ENCODE measurements at places on chromosomes 11 and 22. TPM values are rescaled to one million over a fixed set of nuclear protein-coding genes. Genes with fewer than 3 reads are reported as not detected.

The CCDC15 gene
- total RNA-seq: 1.4 TPM

DNA sequence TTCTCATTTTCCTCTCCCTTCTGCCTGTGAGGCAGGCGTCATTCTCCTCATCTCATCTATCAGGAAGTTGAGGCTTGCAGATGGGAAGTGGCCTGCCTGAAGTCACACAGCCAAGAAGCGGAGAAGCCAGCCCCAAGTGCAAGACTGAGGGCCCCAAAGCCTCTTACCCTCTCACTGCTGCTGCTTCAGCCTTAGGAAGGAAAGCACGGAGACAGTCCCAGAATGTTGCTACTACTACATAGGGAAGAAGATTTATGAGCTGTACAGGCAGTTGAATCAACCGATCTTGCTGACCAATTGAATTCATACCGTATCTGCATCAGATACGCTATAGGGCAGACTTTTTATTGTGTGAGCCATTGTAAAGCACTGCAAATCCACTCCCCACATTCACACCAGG, 89.0 kb downstream of the CWC15 start:
- H3K27me3 ChIP-seq: no peaks in the 10 kb centered on the region
- no peak for DNase-seq
- no peaks in the 10 kb centered on the region for H3K36me3 ChIP-seq
- no peaks in the 10 kb centered on the region for H3K4me1 ChIP-seq
- H3K27ac ChIP-seq: no peak overlapping the region

The DTX4 gene
- 8.6 TPM for total RNA-seq

GRCh38 chr11:59801981-59802638, 8.5 kb downstream of the MRPL16 start:
- H3K4me1 ChIP-seq: no peaks in the 10 kb centered on the region
- no peaks in the 10 kb centered on the region for H3K36me3 ChIP-seq
- H3K27ac ChIP-seq: no peak overlapping the region
- H3K27me3 ChIP-seq: no peaks in the 10 kb centered on the region
- no peak for DNase-seq
- H3K4me3 ChIP-seq: no peak overlapping the region

DNA sequence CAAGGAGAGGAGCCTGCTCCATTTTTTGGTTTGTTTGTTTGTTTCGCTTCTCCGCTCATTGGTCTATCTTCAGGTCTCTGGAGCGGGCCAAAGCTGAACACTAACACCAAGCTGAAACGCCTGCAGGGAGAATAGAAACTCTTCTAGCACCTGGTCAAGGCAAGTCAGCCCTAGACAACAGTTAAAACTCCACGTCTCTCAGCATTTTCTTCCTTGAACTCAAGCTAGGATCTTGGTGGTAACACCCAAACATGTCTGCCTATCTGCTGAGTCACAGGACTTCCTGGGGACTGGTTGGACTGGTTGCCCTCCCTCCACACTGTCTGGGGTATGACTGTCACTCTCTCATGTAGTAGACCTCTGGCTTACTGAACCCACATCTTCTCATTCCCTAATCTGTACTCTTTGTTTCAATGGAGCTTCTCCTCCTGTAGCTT, 23.9 kb upstream of the RBFOX2 start:
- H3K36me3 ChIP-seq: no peaks in the 10 kb centered on the region
- no peaks in the 10 kb centered on the region for H3K27me3 ChIP-seq
- no peak overlapping the region for H3K4me3 ChIP-seq
- no peak overlapping the region for H3K27ac ChIP-seq
- H3K4me1 ChIP-seq: peaks cover 9% of the 10 kb centered on the region
- DNase-seq: no peak

GRCh38 chr11:102177974-102178631, 67.9 kb downstream of the YAP1 start:
- H3K36me3 ChIP-seq: no peaks in the 10 kb centered on the region
- peak; percentile 17 for DNase-seq
- H3K27ac ChIP-seq: no peak overlapping the region
- H3K4me3 ChIP-seq: no peak overlapping the region
- no peaks in the 10 kb centered on the region for H3K27me3 ChIP-seq

The B3GAT1 gene
- total RNA-seq: 0.25 TPM

Measured in pancreas (tissue), 10 donors.